ENCODE measurements at places on chromosomes 6 and 20.
A peak's percentile ranks its signal among the peaks of the same experiment; 100 is the strongest.

DNA sequence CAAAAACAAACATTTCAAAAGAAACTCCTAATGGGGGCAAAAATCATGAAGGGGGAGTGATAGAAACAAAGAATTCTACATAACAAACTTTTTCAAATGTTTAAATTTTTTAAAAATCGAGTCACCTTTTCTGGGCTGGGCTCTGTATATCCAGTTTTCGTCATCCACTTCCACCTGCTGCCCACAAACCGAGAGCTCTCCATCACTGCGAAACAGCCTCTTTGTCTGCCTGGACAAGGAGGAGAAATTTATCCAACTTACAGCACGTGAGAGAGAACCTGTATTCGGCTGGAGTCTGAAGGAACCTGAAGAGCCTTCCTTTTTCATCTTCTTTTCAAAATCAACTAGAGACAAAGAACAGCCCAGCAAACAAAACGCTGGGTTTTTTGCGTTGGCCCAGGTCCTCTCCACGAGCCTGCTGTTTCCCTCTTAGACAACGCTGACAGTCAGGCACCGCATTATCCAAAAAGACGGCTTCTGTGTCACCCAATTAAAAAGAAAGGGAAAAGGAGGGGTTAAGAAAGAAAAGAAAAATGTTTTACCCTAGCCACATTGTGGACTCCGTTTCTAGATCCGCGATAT lies 72.4 kb upstream of the NHSL1 start:
- no peaks in the 10 kb centered on the region for H3K36me3 ChIP-seq
- H3K27ac ChIP-seq = no peak overlapping the region
- no peak for DNase-seq
- H3K4me3 ChIP-seq = no peak overlapping the region
- no peaks in the 10 kb centered on the region for H3K4me1 ChIP-seq

GRCh38 chr6:42530751-42531150 lies 33.1 kb upstream of the UBR2 start:
- no peak overlapping the region for H3K4me3 ChIP-seq
- H3K36me3 ChIP-seq = no peaks in the 10 kb centered on the region
- no peak overlapping the region for H3K27ac ChIP-seq
- H3K27me3 ChIP-seq = no peaks in the 10 kb centered on the region
- no peak for DNase-seq

- H3K4me1 ChIP-seq = peaks cover 19% of the 10 kb centered on the region
- no peaks in the 10 kb centered on the region for H3K27me3 ChIP-seq
- DNase-seq = no peak
- no peak overlapping the region for H3K27ac ChIP-seq
- H3K36me3 ChIP-seq = no peaks in the 10 kb centered on the region
These were observed 6.0 kb downstream of the NUP153 start for GRCh38 chr6:17700421-17701416.

- H3K36me3 ChIP-seq = no peaks in the 10 kb centered on the region
- no peak overlapping the region for H3K27ac ChIP-seq
- DNase-seq = no peak
- H3K4me3 ChIP-seq = no peak overlapping the region
These were observed 656.9 kb downstream of the PTPRT start for GRCh38 chr20:42532831-42533230.

DNA sequence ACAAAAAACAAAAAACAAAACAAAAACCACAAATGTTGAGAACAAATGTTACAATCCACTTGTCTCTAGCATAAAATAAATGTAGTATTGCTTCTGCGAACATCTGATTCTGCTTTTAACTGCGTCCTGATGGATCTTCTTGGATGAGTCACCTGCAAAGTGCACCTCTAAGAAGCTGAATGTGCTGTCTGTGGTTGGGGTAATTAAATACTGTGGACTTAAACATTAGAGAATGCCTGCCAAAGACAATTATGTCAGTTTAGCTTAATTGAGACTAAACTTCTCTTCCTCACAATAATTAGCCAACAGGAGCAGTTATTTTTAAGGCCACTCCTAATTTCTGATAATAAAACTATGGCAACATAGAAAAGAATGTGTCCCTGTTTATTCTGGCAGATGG lies 253.4 kb downstream of the PHACTR1 start:
- no peaks in the 10 kb centered on the region for H3K36me3 ChIP-seq
- no peak for DNase-seq
- no peaks in the 10 kb centered on the region for H3K27me3 ChIP-seq
- H3K4me1 ChIP-seq = no peaks in the 10 kb centered on the region

- DNase-seq = no peak
- H3K36me3 ChIP-seq = no peaks in the 10 kb centered on the region
- no peak overlapping the region for H3K27ac ChIP-seq
- peaks cover 39% of the 10 kb centered on the region for H3K4me1 ChIP-seq
These were observed 172.0 kb downstream of the SCP2D1 start for GRCh38 chr20:18985551-18985950.

- H3K4me3 ChIP-seq = no peak overlapping the region
- H3K36me3 ChIP-seq = no peaks in the 10 kb centered on the region
- no peak overlapping the region for H3K27ac ChIP-seq
- no peaks in the 10 kb centered on the region for H3K4me1 ChIP-seq
- H3K27me3 ChIP-seq = no peaks in the 10 kb centered on the region
- DNase-seq = no peak
These were observed 139.1 kb upstream of the LAMP5 start for GRCh38 chr20:9375221-9375681.

DNA sequence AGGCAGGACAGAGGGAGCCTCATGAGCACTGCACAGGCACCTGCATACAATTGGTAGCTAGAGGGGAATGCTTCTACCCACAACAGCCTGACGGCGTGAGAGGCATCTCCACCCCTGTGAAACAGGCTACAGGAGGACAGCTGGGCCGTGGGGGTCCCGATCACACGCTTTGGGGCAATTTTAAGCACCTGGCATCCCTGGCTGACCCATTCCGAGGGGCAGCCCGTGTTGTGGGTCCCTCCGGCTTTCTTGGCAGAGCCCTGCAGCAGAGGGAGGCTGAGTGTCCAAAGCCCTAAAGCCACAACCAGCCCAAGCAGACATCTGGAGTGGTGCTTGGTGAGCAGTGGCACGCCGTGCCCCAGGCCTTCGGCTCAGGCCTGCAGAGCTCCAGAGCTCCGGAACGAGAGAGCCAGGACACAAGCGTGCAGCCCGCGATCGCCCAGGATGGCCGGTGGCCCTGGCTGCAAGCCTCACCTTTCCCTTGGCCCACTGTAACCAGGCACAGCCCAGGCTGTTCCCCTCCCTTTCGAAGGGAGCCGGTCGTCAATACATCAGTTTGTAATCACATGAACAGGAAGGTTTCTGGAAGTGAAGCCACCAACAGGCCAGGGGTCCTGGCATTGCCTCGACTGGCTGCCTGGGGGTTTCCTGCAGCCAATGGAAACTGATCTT lies 81.4 kb downstream of the DLL1 start:
- DNase-seq = no peak
- H3K4me3 ChIP-seq = no peak overlapping the region
- no peaks in the 10 kb centered on the region for H3K4me1 ChIP-seq

GRCh38 chr20:23136893-23137745 lies 51.0 kb upstream of the CD93 start:
- DNase-seq = no peak
- H3K4me3 ChIP-seq = no peak overlapping the region
- no peaks in the 10 kb centered on the region for H3K36me3 ChIP-seq
- peaks cover 11% of the 10 kb centered on the region for H3K4me1 ChIP-seq
- H3K27me3 ChIP-seq = no peaks in the 10 kb centered on the region

DNA sequence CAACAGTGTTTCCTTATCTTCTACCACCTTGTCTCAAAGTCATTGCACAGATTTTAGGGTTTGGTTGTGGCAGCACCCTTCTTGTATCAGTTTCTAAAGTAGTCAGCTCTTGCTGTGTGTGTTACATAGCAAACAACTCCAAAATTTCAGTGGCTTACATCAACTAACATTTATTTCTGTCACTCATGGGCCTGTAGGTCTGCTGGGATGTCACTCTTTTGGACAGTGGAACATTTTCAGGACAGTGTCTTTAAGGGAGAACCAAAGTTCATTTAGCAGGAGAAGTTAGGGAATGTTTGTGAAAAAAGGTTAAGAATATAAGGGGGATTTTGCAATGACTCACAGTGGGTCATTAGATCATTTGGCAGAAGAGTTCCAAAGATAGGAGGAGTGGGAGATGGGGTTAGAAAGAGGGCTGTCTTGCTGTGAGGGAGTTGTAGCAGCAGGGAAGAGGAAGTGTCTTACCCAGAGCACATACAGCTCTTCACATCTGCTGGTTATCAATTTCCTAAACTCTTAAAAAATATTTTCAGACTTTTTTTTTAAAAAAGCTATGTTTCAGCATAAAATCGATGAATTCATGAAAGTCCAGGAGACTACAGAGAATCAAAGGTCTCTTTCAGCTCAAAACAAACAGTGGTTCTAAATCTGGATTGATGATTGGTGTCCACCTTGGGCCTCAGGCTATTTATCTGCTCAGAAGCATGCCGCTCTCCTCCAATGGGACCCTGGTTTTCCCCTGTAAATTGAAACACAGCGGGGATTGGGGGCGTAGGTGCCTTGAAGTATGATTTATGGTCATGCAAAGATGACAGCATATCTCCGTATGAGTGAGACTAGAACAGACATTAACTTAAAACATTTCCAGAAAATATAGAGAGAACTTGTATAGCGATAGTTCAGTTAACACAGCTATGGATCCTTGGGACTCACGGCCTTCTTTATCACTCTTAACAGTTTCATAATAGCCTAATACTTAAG lies 117.3 kb downstream of the B3GAT2 start:
- H3K4me1 ChIP-seq = no peaks in the 10 kb centered on the region
- no peak for DNase-seq
- H3K27me3 ChIP-seq = no peaks in the 10 kb centered on the region
- H3K4me3 ChIP-seq = no peak overlapping the region
- H3K36me3 ChIP-seq = no peaks in the 10 kb centered on the region

DNA sequence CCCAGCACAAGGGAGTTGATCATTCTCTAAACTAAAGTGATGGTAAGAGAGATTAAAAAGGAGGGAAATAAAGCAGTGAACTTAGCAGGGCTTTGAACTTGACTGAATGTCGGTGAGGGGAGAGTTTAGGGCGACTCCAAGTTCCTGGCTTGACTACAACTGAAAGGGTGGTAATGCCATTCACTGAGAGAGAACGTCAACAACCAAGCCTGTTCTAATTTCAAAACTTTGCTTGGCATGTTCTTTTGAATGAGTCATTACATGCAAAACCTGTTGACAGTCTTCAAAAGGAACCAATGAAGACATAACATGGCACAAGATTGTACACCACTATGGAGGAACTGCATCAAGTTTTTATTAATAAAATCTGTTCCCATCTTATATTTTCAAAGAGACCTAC lies 10.3 kb upstream of the MYB start:
- no peak overlapping the region for H3K27ac ChIP-seq
- no peaks in the 10 kb centered on the region for H3K36me3 ChIP-seq
- no peaks in the 10 kb centered on the region for H3K27me3 ChIP-seq
- H3K4me3 ChIP-seq = no peak overlapping the region
- no peaks in the 10 kb centered on the region for H3K4me1 ChIP-seq

DNA sequence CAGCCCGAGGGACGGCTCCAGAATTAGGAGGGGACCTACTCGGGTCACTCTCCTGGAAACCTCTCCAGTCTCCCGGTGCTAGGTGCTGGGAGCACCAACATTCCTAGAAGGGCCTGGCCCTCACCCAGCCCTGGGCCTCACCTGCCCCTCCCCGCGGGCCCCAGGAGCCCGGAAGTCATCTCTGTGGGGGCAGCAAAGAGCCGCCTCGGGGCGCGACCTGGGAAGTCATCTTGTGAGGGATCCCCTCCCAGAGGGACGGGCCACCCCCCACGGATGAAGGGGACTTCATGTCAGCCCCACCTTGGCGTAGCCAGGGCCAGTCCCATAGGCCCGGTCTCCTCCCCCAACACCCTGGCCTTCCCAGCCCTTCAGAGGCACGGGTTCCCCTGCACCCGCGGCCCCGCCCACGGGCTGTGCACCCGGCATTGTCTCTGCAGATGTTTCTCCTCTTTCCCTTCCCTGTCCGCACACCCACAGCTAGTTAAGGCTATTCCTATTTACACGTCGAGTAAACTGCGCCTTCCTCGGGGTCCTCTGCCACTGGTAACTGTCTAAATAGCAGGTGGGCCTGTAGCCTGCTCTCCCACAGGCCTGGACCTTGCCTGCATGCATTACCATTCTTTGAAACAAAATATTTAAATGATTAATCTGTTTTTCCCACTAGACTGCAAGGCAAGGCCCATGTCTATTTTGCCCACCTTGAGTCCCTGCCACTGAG lies 896 bp upstream of the RNASET2 start:
- no peaks in the 10 kb centered on the region for H3K36me3 ChIP-seq
- no peaks in the 10 kb centered on the region for H3K27me3 ChIP-seq
- peak; percentile 46 for DNase-seq
- H3K27ac ChIP-seq = peak overlapping the region; percentile 79
- H3K4me3 ChIP-seq = peak overlapping the region; percentile 78

DNA sequence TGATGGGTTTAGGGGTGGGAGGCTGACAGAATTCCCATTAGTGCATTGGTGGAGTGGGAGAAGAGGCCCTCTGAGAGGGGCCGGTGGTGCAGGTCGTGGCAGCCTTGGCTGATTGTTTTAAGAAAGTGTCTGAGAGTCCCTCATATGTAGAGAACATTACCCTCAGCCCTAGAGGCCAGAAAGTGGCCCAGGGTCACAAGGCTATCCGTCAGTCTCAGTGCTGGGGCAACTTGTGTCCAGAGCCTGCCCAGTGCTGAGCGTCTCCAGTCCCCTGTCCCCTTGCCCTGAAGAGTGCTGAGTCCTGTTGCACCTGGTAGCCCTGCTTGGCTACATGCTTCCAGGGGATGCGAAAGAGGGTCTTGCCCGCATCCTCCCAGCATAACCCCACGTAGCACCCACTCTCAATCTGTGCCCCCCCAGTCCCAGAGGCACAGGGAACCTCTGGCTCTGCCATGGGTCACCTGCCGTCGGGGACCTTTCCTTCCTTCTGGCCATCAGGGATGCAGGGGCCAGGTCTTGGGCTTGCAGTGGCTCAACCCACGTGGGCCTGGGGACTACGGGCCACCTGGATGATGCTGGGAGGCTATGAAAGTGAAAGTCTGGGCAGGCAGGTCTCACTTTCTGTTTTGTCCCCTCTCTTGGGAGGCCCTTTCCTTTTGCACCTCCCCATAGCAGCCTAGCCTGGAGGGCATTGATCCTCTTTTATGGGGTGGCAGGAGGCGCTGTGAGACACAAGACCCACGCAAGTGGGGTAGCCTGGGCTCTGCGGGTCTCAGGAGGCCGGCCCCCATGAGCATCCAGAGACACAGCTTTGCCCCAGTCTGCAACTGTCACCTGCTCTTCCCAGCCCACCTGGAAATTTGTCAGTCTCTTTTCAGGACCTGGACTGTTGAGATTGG lies 12.2 kb downstream of the DUSP15 start:
- no peak overlapping the region for H3K27ac ChIP-seq
- H3K4me3 ChIP-seq = no peak overlapping the region
- DNase-seq = no peak
- H3K4me1 ChIP-seq = peaks cover 8% of the 10 kb centered on the region
- no peaks in the 10 kb centered on the region for H3K27me3 ChIP-seq
- no peaks in the 10 kb centered on the region for H3K36me3 ChIP-seq

DNA sequence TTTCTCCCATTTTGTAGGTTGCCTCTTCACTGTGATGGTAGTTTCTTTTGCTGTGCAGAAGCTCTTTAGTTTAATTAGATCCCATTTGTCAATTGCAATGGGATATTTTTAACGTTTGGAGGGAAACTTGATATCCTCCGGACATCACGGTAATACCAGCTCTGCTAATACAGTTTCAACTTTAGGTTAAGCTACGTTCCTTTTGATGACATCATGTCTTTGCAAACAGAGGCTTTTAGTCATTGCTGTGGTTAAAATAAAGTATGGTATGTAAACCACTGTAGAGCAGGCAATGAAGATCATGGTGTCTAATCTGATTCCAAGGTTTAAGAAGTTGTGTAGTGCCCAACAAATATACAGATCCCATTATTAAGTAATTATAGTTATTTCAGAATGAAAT lies 168.0 kb upstream of the CHD6 start:
- no peaks in the 10 kb centered on the region for H3K4me1 ChIP-seq
- no peaks in the 10 kb centered on the region for H3K27me3 ChIP-seq
- H3K4me3 ChIP-seq = no peak overlapping the region
